ENCODE measurements at places on chromosomes 6 and 20. TPM values are rescaled to one million over a fixed set of nuclear protein-coding genes. Genes with fewer than 3 reads are reported as not detected.

- no peak for DNase-seq
Measured at GRCh38 chr6:38100380-38100779, 280.9 kb downstream of the ZFAND3 start.

- no peak for DNase-seq
Measured at GRCh38 chr6:70390067-70390466, 23.2 kb upstream of the FAM135A start.

- no peak for DNase-seq
Measured at GRCh38 chr6:116572162-116572561, 858 bp downstream of the RWDD1 start.

DNA sequence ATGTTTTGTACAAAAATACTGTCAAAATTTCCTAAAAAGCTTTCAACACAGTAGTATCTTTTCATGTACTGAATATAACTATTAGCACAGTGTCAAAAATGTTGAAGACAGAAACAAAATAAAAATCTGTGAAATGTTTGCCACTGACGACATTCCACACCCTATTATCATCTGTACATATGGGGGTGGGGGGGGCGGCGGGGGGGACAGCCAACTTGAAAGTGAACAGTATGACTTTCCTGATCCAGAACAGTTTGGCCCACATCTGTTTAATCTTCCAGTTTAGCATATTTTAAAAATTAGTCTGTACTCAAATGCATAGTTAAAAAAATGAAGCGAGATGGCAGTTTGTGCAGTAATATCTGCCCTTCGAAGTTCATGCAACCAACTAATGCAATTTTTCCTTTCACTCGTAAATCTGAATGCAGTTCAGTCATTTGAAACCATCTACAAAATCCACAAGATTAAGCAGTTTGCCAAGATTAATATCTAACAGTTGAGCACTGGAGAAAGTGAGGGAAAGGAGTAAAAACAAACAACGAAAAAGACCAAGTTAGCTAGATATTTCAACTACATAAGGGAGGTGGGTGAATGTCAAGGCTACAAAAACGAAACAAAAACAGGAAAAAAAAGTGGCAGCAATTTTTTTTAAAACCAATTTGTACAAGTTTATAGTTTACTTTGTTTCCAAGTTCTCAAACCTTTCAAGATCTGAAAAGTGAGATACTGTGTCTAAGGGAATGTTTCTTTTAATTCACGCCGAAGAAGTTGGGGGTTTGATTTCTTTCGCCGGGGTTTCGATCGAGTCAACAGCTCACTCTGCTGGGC is 1.9 kb downstream of the CITED2 start:
- no peak for DNase-seq

GPR6 gene
- total RNA-seq = not detected

GRCh38 chr6:129476810-129477209 is 233.2 kb downstream of the ARHGAP18 start:
- DNase-seq = no peak

DNA sequence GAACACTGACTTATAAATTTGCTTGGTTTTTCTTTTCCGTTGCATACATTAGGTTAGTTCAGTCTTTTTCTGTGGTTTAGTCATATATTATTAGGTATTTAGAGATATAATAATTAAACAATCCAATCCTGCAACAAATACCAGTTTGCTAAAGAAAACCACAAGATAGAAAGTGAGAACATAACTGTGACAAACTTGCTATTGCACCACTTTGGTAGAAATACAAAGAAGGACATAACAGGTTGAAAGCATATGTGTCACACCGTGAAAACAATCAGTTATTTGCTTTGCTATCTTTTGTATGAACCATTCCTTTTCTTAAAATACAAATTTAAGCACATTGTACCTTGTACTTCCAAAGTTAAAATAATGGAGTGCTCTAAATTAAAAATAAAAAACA is 42.0 kb upstream of the KCNQ5 start:
- no peak for DNase-seq

- no peak for DNase-seq
Measured at GRCh38 chr6:168583821-168584220, 142.8 kb downstream of the SMOC2 start.
